Urinary bladder (tissue), 4 donors: ENCODE measurements at places on chromosomes 12 and 14. TPM values are rescaled to one million over a fixed set of nuclear protein-coding genes. Genes with fewer than 3 reads are reported as not detected.

DNA sequence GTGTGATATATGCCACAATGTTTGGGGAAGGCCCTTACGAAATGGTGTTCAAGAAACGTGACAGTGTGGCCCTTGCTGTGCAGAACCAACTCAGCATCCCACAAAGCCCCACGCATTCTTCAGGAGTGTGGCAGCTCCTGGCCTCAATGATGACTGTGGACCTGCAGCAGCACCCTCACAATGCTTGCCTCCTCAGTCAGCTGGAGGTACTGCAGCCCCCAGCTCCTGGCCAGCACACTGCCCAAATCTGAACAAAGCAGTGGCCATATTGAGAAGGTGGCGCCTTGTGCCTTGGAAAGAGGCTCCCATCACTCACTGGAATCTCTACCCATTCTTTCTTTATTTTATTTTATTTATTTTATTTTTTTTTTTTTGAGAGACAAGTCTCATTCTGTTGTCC is 10.4 kb downstream of the POLE2 start:
- no peak for DNase-seq

DNA sequence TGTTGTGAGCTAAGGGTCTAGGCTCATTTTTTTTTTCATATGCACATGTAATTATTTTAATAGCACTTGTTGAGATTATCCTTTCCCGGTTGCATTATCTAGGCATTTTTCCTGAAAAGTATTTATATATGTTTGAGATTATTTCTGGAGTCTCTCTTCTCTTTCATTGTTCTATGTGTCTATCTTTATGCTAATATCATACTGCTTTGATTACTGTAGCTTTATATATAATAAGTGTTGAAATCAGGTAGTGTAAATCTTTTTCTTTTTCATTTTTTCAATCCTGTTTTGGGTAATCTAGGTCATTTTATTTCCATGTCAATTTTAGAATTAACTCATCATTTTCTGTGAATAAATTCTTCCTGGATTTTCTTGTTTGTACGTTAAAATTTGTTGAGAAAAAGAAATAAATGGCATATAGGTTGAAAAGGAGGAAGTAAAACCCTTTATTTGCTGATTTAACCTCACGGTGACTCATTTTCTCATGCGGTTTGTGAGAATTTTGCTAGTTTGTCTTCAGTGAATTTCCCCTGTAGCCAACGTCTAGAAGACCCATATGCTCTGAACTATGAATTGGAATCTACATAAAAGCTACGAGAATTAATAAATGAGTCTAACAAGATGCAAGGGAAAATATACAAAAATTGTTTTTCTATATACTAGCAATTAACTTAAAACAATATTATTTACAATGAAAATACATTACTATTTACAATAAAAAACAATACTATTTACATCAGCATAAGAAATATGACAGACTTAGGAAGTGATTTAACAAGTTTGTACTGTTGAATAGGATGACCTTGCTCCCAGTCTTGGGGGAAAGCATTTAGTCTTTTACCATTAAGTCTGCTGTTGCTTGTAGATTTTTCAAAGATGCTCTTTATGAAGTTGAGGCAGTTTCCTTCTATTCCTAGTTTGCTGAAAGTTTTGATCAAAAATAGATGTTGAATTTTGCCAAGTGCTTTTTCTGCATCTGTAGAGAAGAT is 105.0 kb downstream of the SNAPC1 start:
- no peak for DNase-seq

GRCh38 chr12:114412825-114413749 is 7.1 kb upstream of the TBX5 start:
- DNase-seq = no peak

GRCh38 chr12:47814539-47815170 is 5.0 kb downstream of the HDAC7 start:
- DNase-seq = no peak

- DNase-seq = no peak
These were observed 312.3 kb downstream of the ATP23 start for GRCh38 chr12:58253663-58254062.

- DNase-seq = no peak
These were observed 657 bp downstream of the ARHGAP9 start for GRCh38 chr12:57479043-57479375.

DNA sequence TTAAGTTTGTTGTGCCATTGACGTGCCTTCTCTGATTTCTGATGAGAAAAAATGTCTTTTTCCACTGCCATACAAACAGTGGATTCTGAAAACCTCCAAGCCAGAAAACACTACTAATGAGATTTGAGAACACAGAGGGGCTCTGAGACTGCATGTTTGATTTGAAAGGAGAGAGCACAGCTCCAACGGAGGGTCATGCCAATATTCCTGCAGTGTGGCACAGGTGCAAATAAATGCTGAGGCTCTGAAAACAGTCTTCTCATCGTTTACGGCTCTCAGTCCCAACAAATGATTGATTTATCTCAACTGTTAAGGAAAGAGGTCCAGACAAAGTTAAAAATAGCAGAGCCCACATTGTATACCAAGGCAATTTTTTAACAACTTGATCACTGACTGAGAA is 128.7 kb downstream of the KCNH5 start:
- DNase-seq = no peak

GRCh38 chr12:81094718-81095360 is 17.0 kb downstream of the ACSS3 start:
- DNase-seq = no peak

GRCh38 chr12:45543887-45544286 is 185.6 kb upstream of the ARID2 start:
- DNase-seq = peak; percentile 32

GRCh38 chr14:45198551-45198950 is 54.5 kb downstream of the MIS18BP1 start:
- DNase-seq = no peak

DNA sequence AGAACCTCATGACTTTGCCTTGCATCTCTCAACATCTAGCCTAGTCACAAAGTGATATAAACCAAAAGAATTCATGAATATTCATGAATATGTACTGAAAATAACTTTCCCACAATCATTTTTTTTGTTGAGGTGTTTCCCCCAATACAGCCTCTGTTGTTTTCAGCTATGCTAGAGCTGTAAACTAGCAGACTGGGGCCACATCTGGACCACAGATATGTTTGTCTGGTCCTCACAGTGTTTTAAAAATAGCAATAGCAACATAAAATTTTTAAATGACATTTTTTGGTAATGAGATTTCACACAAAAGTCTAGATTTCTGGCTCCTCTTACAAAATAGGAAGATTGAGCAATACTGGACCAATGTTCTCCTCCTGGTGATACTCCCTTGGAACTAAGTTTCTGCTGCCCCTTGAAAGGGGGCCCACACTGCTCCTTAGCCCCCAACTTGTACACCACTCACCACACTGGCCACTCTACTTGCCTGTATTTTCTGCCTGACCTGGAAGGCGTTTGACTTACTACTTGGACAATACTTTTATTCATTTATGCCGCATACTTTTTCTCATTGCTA is 81.2 kb downstream of the BMP4 start:
- no peak for DNase-seq

- no peak for DNase-seq
These were observed 84.0 kb downstream of the ACTN1 start for GRCh38 chr14:68894802-68895703.

DNA sequence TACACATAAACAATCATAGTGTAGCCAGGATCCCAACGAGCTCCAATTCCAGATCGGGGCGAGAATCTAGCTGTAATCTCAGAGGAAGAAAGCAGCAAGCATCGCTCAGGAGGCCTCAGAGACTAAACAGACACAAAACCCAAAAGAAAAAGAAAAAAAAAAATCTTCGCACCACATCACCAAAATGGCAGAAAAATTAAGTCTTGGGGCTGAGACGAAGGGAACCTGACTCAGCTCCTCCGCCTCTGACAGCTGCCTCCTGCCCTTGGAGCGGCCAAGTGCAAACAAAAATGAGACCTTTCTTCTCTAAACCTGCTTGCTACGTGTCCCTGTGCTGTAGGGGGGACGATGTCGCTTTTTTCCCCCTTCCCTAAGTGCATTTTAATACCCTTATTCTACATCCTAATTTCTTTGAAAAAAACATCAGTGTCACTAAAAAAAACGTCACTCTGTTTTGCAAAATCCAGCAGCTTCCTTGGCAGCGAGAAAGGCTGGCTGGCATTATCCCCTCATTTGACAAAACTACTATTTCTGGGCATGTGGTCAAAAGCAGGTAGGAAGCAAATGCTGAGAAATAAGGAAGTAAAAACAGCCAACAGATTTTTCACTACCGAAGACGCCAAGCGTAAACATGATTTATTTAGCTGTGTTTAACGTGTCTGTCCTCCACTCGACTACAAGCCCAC is 30.5 kb downstream of the BCL11B start:
- no peak for DNase-seq

DNA sequence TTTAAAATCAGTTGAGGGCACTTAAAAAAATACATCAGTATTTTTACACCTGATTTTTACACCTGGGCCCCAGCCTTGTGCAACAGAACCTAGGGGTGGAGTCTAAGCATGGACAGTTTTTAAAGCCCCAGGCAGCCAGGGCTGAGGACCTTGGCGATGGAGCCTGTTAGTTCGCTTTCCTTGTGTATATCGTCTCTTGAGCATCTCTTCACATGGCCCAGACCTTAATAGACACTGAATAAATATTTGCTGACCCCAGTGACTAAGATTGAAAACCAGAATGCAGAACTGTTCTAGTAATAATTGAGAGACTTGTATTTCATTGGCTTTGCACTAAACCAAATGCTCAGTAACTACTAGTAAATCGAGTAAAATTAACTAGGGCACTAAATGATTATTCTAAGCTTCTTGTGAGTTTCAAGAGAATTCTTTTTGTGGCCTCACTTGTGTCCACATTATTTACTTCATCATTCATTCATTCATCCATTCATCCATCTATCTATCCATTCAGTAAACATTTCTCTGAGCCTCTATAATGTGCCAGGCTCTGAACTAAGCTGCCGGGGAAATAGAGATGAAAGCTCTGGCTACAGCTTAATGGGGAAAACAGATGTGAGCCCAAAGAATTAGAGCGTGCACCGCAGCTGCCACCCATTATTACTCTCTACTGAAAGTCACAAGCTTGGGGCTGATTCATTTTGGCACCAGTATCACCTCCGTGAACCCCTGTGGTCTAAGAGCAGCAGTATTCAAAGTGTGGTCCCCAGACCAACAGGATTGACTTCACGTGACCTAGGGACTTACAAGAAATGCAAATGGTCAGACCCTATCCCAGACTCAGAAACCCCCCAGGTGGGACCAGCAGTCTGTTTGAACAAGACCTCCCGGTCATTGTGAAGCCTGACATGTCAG is 30.7 kb upstream of the BCL7A start:
- no peak for DNase-seq

GRCh38 chr14:72535485-72535884 is 358.4 kb downstream of the DPF3 start:
- no peak for DNase-seq

- no peak for DNase-seq
These were observed 15.5 kb upstream of the PAPOLA start for GRCh38 chr14:96486705-96487104.

GRCh38 chr14:94048691-94049624 is 22.8 kb downstream of the OTUB2 start:
- DNase-seq = peak; percentile 29

DNA sequence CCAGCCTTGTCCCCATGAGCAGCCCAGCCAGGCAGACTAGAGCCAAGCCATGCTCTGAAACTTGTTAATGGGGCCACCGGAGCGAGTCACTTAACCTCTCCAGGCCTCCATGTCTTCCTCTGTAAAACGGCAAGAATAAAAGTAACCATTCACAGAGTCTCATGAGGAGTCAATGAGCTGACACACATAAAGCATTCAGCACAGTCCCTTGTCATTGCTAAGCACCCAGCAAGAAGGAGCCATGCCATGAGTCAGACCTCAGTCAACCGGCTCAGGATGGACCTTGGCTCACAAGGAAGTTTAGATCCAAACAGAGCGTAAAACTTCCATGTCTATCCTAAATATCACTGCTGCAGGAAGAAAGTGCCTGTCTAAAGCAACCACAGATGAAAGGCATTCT is 10.6 kb downstream of the FICD start:
- DNase-seq = no peak

Gene C14orf39
- 0.63 TPM for total RNA-seq

Gene ARHGEF40
- total RNA-seq = 43.9 TPM

Gene MYO1H
- total RNA-seq = not detected

Gene HIP1R
- total RNA-seq = 17.2 TPM

Gene LRP1-AS
- not detected for total RNA-seq

Gene YAF2
- 40.8 TPM for total RNA-seq

Gene MFAP5
- 244 TPM for total RNA-seq
